Activated naive CD8-positive, alpha-beta T cell treated with anti-CD3 and anti-CD28 coated beads, Interleukin-2, amount 10 ng/mL, durations not matched to agents 7 days and 5 days (primary cell): ENCODE measurements at places on chromosomes 7 and 10. TPM values are rescaled to one million over a fixed set of nuclear protein-coding genes. Genes with fewer than 3 reads are reported as not detected.

DNA sequence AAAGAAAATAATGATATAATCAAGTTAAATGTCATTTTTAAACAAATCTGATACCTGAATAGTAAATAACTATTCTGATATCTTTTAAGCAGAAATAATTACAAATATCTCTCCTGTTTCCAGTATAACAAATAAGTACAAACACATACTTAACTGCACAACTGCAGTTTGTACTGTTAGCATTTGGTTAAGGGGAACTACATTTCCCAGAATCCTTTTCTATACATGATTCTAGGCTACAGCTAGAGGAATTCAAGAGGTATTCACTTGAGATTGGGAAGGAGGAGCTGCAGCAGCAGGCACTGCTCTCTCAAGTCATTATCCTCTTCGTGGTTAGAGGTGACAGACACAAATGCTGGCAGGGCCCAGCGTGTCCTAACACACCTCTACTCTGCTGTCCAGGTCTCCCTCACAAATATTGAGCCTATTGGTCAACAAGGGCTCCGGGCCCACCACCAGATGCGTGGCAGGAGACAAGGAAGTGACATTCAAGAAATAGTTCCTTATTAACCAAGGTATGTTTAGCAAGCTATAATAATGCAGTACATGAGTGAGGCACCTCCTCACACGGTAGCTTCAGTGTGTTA lies 255.1 kb upstream of the MKLN1 start:
- no peak for DNase-seq

GRCh38 chr7:107659666-107660065 lies 962 bp upstream of the SLC26A4 start:
- no peak for DNase-seq

DNA sequence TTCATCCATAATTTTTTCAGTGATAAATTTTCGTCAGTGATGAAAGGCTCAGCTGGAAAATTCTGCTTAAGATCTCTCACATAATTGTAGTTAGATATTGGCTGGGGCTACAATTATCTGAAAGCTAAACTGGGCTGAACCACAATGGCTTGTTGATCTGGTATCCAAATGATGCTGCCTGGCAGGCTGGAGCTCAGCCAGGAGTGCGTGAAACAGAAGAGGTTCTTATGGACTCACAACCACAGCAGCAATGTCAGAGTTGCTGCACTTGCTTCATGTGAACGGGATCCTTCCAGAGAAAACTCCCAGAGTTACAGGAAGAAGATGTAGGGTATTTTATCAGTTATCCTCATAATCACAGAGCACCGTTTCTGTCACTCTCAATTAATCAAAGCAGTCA lies 533.2 kb upstream of the POM121L12 start:
- no peak for DNase-seq

DNA sequence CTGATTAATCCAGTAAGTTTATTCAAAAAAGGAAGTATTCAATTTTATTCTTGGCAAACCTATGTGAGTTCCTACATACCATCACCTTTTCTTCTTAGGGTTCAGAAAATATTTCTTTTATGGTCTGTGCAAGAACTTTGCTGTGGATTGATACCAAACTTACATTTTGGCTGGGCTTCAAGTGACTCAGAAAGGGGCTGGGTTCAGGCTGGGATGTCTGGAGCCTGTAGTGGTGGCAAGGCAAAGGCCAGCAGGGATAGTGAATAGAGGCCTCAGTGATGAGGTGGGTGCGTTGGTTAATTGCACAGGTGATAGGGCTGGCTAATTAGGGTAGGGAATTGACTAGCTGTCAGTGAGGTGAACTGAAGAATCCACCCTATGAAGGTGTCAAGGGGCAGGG lies 40.2 kb upstream of the ATXN7L1 start:
- no peak for DNase-seq

GPR15LG gene
- total RNA-seq: not detected

- DNase-seq: no peak
These were observed 10.1 kb downstream of the DENND10 start for GRCh38 chr10:119113751-119114732.

GRCh38 chr10:3263082-3263481 lies 90.5 kb upstream of the PITRM1 start:
- DNase-seq: no peak

DNA sequence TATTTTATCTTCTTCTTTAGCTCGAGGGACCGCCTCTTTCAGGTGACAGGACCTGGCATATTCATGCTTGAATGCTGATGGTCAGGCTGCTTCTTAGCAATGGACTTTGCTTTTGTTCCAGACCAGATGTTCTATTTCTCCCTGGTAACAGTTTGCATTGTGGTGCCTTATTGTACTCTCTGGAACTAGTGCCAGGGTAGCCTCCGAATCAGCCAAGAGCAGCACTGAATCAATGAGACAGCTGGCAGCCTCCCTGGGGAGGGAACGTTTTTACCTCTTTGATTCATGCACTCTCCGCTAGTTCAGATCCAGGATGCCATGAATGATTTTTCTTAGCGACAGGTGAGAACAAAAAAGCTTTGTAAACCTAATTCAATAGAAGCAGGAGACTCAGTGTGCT lies 54.1 kb upstream of the NXPH1 start:
- no peak for DNase-seq
